ENCODE measurements at places on chromosomes 7 and 10. TPM values are rescaled to one million over a fixed set of nuclear protein-coding genes. Genes with fewer than 3 reads are reported as not detected.
A peak's percentile ranks its signal among the peaks of the same experiment; 100 is the strongest.

- DNase-seq: no peak
Measured at GRCh38 chr7:29328811-29329210, 134.2 kb downstream of the CHN2 start.

DNA sequence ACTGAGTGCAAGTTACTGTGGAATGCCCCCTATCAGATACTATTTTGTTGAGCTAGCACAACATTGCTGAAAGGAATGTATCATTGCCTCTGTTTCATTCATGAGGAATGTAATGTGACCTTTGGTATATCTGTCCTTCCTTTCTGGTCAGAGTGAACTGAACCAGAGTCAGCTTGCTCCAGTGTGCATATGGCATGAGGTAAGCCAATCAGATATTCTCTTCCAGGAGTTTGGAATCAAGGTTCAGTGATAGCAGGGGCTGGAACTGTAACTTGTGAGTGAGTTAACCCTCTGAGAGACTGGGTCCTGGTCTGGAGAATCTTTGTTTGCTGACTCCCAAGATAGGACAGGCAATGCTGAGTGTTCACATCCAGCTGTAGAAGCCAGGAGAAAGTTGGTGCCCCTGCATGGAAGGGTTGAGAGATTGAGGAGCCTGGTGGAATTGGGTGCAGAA lies 45.3 kb upstream of the OSBPL3 start:
- peak; percentile 95 for DNase-seq

GRCh38 chr10:92395271-92395670 lies 104.3 kb downstream of the MARCHF5 start:
- DNase-seq: no peak

The OR2A42 gene
- polyA plus RNA-seq: 0.02 TPM

GRCh38 chr7:3730276-3730675 lies 429.2 kb downstream of the SDK1 start:
- DNase-seq: peak; percentile 73

The SUN3 gene
- not detected for polyA plus RNA-seq

- DNase-seq: no peak
Measured at GRCh38 chr10:6363511-6363910, 160.8 kb downstream of the PFKFB3 start.

DNA sequence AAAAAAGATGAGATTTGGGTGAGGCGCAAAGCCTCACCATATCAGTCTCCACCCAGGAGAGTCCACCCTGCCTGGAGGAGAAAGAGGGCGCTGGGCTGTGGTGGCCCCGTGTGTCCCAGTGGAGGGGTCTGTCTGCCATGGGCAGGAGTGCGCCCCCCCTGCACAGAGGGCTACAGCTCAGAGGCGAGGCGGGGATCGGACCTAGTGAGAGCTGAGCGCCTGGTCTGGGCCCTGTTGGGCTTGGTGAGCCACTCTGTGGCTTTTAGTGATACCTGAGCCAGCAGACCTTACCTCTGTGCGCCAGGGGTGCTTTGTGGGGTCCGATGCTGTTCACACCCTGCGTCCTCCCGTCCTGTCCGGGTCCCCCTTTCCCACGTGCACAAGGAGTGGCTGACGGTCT lies 25.9 kb upstream of the GNA12 start:
- no peak for DNase-seq

The FAM131B gene
- 2.0 TPM for polyA plus RNA-seq

GRCh38 chr7:109003742-109004141 lies 434.1 kb downstream of the DNAJB9 start:
- DNase-seq: peak; percentile 79

DNA sequence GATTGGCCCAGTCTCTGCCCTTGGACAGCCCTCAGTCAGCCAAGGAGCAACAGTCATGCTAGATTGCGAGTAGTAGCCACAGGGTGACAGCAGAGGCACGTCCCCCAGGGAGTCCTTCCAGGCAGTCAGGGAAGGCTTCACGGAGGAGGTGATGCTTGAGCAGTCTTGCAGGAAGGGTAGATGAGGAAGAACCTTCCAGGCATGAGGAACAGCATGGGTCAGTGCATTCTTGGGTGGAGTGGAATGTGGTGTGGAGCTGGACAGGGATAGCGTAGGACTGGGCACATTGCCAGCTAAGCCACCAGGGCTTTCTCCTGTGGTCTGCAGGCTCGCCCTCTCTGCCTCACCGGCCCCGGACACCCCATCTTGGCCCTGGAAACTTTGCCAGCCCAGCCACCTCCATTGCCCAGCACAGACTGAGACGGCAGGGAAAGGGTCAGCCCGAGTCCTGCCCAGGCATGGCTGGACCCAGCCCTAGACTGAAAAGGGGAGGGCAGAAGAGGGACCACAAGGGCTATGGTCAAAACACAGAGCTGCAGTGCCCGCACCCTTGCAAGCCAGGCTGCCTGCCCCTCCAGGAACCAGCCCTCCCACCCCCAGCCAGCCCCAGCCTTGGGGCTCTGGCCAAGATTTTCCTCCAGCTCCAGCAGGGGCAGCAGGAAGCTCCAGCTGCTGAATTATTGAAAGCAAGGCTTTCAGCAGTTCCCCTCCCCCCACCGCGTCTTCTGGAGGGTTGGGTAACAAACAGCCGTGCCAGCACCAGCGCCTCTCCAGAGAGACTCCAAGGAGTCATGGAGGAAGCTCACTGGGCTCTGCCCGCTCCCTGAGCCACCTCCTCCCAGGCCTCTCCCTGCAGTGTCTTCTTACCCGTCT lies 18.7 kb downstream of the SRRM3 start:
- peak; percentile 58 for DNase-seq

- DNase-seq: no peak
Measured at GRCh38 chr10:94344522-94345122, 18.1 kb downstream of the NOC3L start.

The PRKRIP1 gene
- 12.4 TPM for polyA plus RNA-seq

GRCh38 chr7:116574025-116574822 lies 49.4 kb downstream of the CAV1 start:
- DNase-seq: no peak

DNA sequence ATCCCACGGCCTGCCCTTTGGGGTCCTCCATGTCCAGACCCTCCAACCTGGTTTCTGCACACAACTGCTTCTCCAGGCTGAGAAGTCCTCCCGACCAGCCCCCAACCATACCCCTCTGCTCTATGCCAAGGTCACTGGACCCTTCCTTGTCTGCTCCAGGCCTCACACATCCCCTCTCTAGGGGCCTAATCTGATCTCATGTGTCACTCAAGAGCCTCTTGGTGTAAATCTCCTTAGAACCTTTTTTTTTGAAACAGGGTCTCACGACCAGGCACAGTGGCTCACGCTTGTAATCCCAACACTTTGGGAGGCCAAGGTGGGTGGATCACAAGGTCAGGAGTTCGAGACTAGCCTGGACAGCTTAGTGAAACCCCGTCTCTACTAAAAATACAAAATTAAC lies 17.5 kb upstream of the SERPINE1 start:
- no peak for DNase-seq

DNA sequence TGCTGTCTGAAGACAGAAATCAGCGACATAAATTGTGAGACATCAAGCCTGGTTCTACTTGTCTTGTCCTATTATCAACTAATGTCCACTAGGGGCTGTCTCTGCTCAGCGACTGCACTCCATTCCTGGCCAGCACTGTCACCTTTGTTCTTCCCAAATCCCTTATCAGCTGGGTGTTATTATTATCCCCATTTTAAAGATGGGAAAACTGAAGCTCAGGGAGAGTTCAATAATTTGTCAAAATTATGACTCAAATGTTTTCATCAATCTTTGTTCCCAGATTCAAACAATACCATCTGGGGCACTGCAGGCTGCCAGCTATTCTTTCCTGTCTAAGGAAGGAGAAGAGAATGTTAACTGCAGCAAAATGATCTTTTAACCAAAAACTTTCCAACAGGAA lies 431.6 kb upstream of the NFE2L3 start:
- DNase-seq: no peak

GRCh38 chr10:62853710-62854109 lies 37.5 kb upstream of the EGR2 start:
- no peak for DNase-seq

- DNase-seq: peak; percentile 33
Measured at GRCh38 chr10:111211706-111212105, 134.9 kb downstream of the ADRA2A start.

DNA sequence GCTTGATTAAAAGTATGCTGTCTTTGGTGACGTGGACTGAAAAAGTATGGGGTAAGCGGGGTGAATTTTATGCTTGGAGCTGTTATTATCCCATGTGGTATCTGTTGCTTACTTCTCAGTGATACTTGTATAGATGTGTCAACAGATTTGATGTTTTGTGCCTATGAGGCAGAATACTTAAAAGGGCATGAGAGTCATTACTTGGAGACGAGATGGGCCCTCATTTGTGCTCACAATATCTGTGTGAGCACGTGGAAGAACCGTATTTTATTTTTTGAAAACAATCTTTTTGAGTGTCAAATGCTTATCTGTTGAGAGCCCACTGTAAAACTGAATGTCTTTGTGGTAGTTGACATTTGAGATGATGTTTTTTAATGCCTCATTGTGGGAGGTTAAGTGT lies 281.9 kb downstream of the EXOC4 start:
- no peak for DNase-seq

The ACTL6B gene
- polyA plus RNA-seq: not detected

DNA sequence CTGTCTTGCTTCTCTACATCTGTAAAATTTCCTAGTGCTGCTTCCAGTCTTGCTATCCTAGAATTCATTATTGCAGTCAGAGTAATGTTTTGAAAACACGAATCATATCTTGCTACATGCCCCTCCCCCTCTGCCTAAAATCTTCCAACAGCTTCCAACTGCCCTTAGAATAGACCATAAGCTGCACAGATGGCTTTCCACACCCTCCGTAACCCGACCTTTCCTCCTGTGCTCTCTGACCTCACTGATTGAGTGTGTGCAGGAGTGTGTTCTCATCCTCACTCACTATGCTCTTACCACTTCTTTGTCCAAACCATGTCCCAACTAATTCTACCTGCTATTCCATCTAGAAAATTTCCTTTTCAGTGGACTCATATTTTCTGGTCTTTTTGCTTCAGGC lies 121.2 kb upstream of the ANKRD1 start:
- DNase-seq: peak; percentile 26

DNA sequence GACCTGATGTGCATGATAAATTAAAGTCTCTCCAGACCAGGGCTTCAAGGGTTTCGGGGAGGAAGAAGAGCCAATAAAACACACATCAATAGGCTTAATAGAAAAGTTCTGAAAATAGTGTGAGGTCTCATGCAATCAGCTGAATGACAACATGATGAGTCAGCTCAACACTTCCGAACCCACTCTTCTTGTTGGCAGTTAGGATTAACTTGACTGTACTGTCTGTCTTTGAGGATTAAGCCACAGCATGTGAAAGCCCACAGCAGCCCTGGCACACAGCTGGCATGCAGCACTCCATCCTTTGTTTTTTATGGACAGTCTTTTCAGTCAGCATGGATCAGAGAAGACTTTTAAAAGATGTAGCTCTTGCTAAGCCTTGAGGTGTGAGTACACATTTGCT lies 526.9 kb upstream of the VSTM2A start:
- no peak for DNase-seq

The COX19 gene
- 4.3 TPM for polyA plus RNA-seq

- DNase-seq: peak; percentile 32
Measured at GRCh38 chr7:81007051-81007450, 88.2 kb upstream of the SEMA3C start.

GRCh38 chr10:95741807-95742467 lies 14.0 kb upstream of the ENTPD1 start:
- no peak for DNase-seq

GRCh38 chr7:15204421-15204820 lies 301.9 kb upstream of the DGKB start:
- DNase-seq: no peak

GRCh38 chr7:46707973-46708372 lies 786.9 kb upstream of the IGFBP3 start:
- no peak for DNase-seq

The FRA10AC1 gene
- 7.1 TPM for polyA plus RNA-seq

The HTR5A gene
- polyA plus RNA-seq: not detected

The ASB10 gene
- polyA plus RNA-seq: not detected

- peak; percentile 98 for DNase-seq
Measured at GRCh38 chr10:78407009-78407711, 373.5 kb downstream of the RPS24 start.

- DNase-seq: no peak
Measured at GRCh38 chr10:26357203-26357602, 80.9 kb upstream of the APBB1IP start.

DNA sequence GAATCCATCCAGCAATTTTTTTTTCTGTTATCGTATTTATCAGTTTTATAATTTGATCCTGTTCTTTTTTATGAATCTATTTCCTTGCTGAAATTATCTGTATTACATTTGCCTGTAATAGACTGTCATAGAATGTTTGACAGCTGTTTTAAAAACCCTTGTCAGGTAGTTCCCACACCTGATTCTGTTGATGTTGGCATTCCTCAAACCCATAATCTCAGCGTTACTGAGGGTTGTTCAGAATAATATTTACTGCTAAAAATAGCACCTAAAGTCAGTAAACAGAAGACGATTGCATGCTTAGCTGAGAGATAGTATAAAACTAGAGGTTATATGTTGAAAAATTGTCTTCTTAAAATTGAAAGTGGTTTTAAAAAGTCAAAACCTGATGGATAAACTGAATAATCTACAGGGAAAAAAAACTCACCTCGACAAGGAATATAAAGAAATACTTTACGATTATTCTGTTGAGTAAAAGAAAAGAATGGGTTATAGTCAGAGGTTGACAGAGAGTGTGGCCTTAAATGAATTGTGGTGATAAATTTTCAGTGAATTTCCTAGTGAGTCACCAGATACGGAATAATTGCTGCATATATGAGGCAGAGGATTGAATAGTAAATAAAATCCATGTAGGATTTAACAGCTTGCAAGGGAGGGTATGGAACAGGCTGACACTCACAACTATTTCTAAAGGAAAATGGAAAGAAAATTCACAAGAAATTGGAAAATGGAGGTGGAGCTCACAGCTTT lies 824.1 kb upstream of the IGFBP3 start:
- no peak for DNase-seq

- DNase-seq: no peak
Measured at GRCh38 chr10:92149261-92149660, 141.6 kb downstream of the CPEB3 start.

The SEPHS1 gene
- polyA plus RNA-seq: 50.6 TPM

GRCh38 chr10:118028619-118029018 lies 18.1 kb downstream of the RAB11FIP2 start:
- no peak for DNase-seq

GRCh38 chr7:17558135-17558534 lies 259.7 kb downstream of the AHR start:
- no peak for DNase-seq

- DNase-seq: peak; percentile 42
Measured at GRCh38 chr10:28302012-28302637, 739 bp downstream of the MPP7 start.

GRCh38 chr10:129099486-129099885 lies 367.6 kb upstream of the MGMT start:
- DNase-seq: no peak

The FAM25G gene
- polyA plus RNA-seq: not detected

- no peak for DNase-seq
Measured at GRCh38 chr7:111866787-111867186, 304.5 kb upstream of the IMMP2L start.
